ENCODE measurements at places on chromosomes 2 and 18.

DNA sequence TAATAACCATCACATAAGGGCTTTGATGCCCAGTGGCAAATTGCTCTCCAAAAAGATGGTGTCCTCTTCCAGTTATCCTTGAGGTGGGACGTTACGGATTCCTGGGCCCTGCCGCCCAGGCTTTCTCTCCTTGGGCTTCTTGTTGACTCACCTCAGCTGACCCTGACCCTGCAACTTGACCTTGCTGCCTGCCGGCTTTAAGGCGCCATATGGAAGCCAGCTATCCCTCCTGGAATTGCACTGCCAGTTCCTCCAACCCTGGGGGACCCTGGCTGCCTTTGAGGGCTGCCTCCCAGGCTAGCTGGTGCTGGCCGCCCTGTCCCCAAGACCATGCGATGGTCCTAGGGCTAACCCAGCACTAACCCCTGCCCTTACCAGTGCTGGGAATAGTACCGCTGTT is 28.3 kb upstream of the B3GNT7 start:
- DNase-seq = no peak

GRCh38 chr2:180924063-180924462 is 56.3 kb upstream of the UBE2E3 start:
- no peak for DNase-seq

GRCh38 chr2:109468893-109469292 is 144.9 kb downstream of the SEPTIN10 start:
- DNase-seq = no peak

DNA sequence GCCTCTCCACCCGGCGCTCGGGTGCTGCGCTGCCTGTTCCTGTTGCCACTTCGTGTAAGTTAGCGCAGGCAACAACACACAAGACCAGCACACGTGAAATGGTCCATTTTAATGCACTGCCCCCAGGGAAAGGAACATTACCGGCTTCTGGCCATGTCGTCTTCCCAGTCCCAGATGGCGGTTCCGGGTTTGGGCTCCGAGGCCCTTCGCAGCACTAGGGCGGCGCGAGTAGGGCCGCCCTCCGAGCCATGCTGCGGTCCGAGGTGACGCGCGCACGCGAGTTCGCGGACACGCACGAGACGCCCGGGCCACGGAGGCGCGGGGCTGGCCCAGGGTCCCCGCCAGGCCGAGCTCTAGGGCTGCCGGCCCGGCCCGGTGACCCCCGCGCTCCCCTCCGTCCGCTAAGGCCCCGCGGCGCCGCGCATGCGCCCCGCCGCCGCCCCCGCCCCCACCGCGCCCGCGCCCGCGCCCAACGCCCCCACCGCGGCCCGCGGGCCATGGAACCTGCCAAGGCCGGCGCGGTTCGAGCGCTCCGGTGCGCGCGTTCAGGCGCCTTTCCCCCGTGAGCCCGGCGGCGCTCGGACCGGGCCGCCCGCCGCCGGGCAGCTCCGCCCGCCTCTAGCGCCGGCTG is 367 bp upstream of the ZNF236 start:
- peak; percentile 55 for DNase-seq

- DNase-seq = no peak
Measured at GRCh38 chr2:10923008-10923375, 11.3 kb downstream of the KCNF1 start.

- DNase-seq = peak; percentile 49
Measured at GRCh38 chr2:28956415-28956826, 24.7 kb upstream of the TOGARAM2 start.

DNA sequence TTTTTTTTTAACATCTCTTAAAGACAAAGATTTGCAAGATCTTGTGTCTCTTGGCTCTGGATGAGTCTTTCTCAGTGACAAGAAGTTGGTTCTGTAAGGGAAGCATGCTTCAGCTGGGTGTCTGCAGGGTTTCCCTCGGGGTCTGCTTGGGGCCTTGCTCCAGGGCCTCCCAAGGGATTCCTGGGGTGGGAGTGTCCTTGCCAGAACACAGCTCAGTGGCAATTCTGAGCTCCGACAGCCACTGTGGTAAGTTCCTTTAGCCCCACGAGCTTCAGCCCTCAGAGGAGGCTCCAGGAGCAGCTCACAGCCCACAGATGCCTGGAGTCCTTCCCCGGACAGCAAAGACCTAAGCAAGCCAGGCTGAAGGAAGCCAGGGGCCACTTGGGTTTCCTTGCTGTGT is 52.4 kb downstream of the EMX1 start:
- DNase-seq = no peak

- DNase-seq = no peak
Measured at GRCh38 chr2:238847841-238848690, at the start of gene TWIST2. TSS of gene TWIST2 (plus strand) at chr2:238848085. CDS start at chr2:238848216, 131 bp downstream.

- DNase-seq = no peak
Measured at GRCh38 chr18:61273533-61273932, 59.7 kb upstream of the CDH20 start.

DNA sequence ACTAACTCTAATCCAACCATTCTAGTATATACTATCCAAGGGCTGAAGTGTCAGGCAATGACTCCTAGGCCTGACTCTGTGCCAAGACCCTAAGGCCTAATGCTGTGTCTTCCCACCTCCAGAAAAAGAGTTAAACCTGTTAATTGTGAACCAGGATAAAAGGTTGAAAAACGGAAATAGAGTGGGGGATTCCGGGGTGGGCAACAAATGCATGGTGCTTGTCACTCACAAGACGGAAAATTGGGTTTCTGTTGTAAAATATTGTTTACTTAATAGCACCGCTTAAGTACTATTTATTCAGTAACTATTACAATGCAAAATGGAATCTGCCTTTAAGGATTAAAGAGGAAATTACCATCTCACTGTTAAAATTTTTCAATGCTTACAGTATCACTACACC is 3.2 kb downstream of the STK17B start:
- DNase-seq = no peak

DNA sequence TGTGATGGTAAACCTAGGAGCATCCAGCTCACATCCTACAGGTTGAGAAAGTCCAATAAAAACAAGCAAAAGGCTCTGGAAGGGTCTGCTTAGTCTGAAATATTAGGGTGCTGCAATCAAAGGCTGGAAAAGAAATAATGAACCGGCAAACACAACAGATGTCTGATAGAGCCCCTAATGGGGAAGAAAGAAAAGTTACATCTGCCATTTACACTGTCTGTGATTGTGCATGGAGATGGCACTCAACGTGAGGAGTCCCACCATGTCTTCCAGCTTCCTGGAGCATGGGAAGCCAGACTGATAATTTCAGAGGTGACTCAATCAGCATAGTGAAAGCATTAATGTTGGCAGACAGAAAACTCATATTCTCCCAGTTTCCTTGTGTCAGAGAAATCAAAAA is 307.8 kb downstream of the EPHA4 start:
- no peak for DNase-seq

GRCh38 chr2:162926907-162927306 is 88.3 kb upstream of the KCNH7 start:
- no peak for DNase-seq

- no peak for DNase-seq
Measured at GRCh38 chr2:18505703-18506341, 54.6 kb downstream of the RDH14 start.

GRCh38 chr2:195038153-195038552 is 618.9 kb upstream of the SLC39A10 start:
- DNase-seq = no peak

DNA sequence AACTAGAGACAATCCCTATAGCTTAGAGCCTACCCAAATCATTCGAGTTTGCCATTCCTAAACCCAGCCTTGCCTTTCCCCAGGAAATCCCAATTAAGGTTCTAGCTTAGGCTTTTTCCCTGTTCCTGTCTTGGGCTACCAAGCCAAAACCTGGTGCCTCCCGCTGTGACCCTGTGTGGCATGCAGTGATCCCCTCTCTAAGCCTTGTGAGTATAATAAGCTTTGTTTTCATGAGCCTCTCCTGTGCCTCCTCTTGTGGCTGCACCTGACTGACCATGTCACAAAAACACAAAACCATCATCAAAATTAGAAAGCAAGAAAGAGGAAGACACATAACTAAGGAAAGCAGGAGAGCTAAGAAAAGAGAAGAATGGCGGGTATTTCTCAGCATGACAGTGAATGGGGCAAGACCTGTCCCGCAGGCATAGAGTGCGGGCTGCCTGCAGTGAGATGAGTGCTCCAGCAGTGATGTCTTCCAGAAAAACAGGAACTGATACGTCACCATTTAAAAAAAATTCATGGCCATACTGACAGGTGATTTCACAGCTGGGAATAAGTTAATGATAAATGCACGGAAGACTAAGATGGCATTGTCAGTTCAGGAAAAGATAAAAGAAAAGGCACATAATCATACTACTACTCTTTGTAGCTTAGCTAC is 9.2 kb upstream of the PAIP2B start:
- no peak for DNase-seq

DNA sequence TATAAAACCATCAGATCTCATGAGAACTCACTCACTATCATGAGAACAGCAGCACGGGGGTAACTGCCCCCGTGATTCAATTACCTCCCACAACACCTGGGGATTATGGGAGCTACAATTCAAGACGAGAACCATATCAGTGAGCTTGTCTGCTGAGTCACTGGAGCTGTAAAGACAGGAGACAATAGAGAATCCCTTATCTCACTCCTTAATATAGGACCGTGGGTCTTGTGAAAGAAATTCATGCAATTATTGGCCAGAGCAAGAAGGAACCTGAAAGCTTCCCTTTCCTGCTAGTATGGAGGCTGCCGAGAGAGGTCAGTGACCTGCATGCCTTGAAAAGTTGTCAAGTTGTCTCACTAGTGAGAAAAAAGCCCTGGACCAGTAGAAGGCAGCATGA is 9.5 kb upstream of the TNFAIP6 start:
- DNase-seq = no peak

DNA sequence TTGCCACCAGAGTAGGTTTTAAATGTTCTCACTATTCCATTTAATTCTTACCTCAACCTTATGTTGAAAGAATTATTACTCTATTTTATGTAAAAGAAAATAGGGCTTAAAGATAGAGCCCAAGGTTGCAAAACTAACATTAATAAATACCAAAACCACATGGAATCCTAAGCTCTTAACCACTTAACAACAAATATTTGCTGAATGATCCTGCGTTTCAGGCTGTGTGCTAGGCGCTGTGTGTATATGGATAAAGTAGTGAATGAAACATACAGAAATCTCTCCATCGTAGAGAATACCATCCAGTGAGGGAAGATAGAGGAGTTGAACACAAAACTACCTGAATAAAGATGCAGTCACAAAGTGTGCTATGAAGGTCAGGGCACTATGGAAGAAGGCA is 485.1 kb downstream of the THSD7B start:
- no peak for DNase-seq

GRCh38 chr2:20916604-20917286 is 93.8 kb upstream of the LDAH start:
- no peak for DNase-seq

Measured in activated CD4-positive, alpha-beta T cell treated with anti-CD3 and anti-CD28 coated beads, Interleukin-2, amount 50 U/mL, for 4 hours (primary cell).